Nasal cavity respiratory epithelium epithelial cell of viscerocranial mucosa (primary cell): ENCODE measurements at places on chromosomes 12 and 14. TPM values are rescaled to one million over a fixed set of nuclear protein-coding genes. Genes with fewer than 3 reads are reported as not detected.

The TDP1 gene
- total RNA-seq = 18.9 and 19.5 TPM in 2 replicates

The SPIC gene
- not detected in 2 replicates for total RNA-seq

The A2M gene
- not detected in 2 replicates for total RNA-seq

The PLEKHD1 gene
- total RNA-seq = 0.07 TPM in 1 of 2 replicates, not detected in the other

The TAS2R13 gene
- under 0.01 and 3.3 TPM in 2 replicates for total RNA-seq
